ENCODE measurements at places on chromosomes 7 and 10.

DNA sequence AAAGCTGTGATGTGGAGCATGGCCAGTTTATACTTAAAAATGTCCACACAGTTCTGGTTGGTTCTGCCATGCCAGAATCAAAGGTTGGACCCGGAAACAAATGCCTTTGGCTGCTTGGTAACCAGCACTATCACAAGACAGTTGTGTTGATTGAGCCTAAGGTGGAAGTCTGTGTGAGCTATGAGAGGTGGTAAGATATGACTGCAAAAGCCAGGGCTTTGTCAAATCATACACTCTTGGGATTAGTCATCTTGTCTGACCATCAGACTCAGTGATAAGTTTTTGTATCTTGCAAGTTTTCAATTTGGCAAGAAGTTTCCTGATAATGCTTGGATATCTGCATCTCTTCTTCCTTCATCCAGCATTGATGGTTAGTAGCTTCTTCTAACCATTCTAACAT, 35.5 kb downstream of the GPR141 start:
- no peak for DNase-seq

DNA sequence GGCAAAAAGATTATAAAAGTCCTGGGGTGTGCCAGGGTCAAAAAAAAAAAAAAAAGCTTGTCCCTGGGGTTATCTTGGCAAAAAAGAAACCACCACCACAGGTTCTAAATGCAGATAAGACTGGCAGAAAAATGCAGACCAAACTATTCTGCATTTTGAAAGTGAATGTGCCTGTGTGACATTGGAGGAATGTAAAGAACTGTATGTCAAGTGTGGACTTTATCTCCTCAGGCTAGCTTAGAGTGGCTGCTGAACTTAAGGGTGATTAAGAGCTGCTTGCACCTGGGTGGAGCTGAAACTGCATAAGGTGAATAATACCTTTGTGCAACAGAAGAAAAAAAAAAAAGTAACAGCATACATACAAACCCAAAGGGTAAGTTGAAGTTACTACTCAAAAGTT, 1.3 kb upstream of the NAPEPLD start:
- DNase-seq = no peak

DNA sequence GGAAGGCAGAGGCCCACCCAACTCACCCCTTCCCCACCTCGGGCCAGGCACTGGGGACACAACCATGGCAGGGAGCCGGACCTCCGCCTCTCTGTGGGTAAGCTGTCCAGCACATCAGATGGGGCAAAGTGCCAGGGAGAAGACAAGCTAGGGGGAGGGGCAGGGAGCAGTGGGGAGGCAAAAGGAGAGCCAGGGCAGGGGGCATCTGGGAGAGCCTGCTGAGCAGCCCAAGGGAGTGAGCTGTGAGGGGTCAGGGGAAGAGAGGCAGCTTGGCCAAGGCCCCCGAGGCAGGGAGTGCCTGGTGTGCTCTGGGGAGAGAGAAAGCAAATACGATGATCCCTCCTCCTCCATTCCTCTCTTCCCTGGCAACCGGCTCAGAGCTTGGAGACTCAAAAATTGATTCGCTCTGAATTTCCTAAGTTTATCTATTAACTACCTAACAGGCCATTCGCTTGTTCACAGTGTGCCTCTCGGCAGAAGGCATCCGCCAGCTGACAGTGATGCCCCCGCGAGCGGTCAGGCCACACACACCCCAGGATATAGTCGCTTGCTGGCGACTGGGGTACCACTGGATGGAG, 4.5 kb downstream of the CAMK2B start:
- DNase-seq = no peak

- no peak for DNase-seq
These were observed 315.2 kb upstream of the SHH start for GRCh38 chr7:156127166-156128134.

DNA sequence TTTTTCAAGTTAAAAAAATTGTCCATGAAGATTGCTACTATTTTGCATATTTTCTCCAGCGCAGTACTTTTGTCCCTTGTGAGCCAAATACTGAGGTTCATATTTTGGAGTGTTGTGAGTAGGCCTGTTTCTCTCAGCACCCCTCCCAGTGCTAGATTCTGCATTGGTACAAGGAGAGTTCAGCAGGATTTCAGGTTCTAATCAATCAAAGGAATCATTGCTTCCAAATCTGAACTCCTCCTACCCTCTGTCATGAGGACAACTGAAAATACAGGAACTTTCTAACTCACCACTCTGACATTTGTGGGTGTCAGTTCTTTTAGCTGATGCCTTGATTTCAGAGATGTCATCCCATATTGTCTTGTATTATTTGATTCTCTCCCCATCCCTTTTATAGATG, 299.9 kb downstream of the FZD1 start:
- DNase-seq = no peak

- DNase-seq = no peak
These were observed 45.3 kb downstream of the CDH23 start for GRCh38 chr10:71442000-71442399.

- DNase-seq = peak; percentile 35
These were observed 14.3 kb upstream of the PRKAG2 start for GRCh38 chr7:151891182-151891581.

DNA sequence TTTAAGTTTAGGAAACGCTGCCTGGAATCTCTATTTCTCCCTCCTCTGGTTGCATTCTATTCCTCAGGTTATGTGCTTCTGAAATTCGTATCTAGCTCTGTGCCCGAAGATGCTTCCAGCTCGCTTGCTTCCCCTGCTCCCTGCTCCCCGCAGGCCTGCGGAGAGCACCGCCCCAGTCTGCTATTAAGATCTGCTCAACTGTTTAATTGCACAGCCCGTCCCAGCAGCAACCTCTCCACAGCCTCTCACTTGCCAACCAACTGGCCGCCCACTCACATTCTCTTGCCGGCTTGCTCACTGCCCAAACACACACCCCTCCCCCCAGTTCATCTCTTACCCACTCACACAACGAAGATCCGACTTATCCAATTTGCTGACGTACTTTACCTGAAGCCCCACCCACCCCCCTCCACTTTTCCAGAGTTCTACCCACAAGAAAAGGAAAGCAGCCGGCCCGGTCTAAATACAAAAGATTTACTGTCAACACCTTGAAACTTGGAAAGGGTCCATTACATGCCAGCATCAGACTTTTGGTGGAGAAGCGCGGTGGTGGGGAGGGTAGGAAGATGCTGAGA, 167.3 kb upstream of the KLF14 start:
- DNase-seq = peak; percentile 73

DNA sequence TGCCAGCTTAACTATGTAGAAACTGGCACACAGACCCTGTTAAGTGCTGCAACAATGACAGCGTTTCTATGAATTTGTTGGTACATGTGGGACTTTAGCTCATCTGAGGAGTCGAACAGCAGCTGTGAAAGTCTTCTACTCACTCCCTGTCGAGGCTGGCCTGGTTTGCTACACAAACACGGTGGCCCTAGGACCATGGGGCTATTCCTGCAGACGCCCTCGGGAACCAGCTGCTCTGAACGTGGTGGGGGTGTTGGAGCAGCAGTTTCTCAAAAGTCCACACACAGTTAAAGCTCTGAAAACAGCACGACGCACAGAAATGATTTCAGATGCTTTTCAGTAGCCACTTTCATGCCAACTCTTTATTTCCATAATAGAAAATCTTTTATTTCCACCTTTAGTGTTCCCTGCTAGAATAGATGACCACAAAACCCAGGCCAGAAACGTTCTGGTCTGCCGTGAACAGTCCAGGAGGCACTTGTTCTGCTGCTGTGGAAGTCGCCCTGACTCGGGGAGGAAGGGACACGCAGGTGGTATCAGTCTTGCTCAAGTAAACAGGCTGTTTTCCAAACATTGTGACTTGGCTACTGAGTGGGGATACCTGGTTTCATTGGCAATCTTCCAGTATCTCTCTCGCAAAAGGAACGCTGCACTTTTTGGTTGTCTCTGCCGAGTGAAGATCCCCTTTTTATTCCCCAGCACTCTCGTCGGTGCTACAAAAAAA, 21.5 kb downstream of the GUSB start:
- no peak for DNase-seq

DNA sequence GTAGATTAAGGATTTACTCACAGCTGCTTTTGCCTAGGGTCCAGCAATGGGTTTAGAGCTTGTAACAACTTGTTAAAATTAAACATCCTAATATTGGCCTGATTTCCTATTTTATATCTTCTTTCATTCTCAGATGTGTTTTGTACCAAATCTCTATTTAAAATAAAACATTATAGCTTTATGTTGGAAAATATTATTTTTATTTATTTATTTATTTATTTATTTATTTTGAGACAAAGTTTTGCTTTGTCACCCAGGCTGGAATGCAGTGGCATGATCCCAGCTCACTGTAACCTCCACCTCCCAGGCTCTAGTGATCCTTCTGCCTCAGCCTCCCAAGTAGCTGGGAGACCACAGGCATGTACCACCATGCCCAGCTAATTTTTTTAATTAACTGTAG, 17.9 kb upstream of the PDSS1 start:
- DNase-seq = no peak

- peak; percentile 58 for DNase-seq
These were observed 45.6 kb downstream of the PDGFA start for GRCh38 chr7:473870-474604.

DNA sequence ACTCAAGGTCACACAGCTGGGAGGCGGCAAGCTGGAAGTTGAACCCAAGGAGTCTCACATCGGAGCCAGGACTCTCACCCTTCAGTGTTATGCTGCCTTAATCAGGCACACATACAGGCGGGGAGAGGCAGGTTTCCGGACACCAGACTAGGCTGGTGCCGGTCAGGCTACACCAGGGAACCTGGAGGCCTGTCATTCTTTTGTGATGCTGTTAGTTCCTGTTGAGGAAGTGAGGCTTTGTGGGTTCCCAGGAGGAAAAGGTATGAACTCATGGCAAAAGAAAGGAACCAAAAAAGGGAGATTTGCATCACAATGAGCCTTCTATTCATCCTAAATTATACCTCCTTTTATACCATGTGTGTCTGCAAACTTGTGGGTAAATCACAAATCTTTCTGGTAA, 103.8 kb downstream of the TCF7L2 start:
- DNase-seq = peak; percentile 53

All from heart left ventricle (tissue), 16 donors.